Panc1 (cell line): ENCODE measurements at places on chromosomes 2 and 18. TPM values are rescaled to one million over a fixed set of nuclear protein-coding genes. Genes with fewer than 3 reads are reported as not detected.

The LOXHD1 gene
- not detected for total RNA-seq

GRCh38 chr2:73037947-73038585 lies 33.4 kb downstream of the SFXN5 start:
- DNase-seq = peak; percentile 8

GRCh38 chr2:79993144-79993543 lies 311.4 kb downstream of the LRRTM1 start:
- DNase-seq = no peak

The PAIP2B gene
- total RNA-seq = 1.4 TPM

The CDK15 gene
- 4.8 TPM for total RNA-seq

- DNase-seq = no peak
Observed at GRCh38 chr2:9709539-9710285, 78.9 kb upstream of the YWHAQ start.
